Muscle of back (tissue), 13 donors: ENCODE measurements at places on chromosomes 11 and 22. TPM values are rescaled to one million over a fixed set of nuclear protein-coding genes. Genes with fewer than 3 reads are reported as not detected.

DNA sequence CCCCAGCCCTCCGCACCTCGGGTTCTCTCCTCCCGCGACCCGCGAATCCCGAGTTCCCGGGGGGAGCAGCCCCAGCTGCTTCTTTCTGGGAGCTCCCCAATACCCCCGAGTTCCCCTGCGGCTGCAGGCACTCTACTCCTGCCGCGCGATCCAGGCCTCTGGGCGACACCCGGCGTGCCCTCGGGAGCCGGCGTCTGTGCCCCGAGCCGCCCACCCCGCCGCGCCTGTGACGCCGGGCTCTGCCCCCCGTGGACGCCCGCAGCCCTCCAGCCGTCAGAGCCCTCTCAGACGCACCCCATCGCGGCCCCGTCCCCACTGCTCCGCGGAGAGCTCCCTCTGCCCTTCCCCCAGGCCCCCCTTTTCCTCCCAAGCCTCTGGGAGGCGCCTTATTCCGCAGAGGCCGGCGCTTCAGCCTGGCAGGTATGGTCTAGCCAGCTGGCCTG is 422 bp downstream of the GLB1L2 start:
- DNase-seq, result no peak

DNA sequence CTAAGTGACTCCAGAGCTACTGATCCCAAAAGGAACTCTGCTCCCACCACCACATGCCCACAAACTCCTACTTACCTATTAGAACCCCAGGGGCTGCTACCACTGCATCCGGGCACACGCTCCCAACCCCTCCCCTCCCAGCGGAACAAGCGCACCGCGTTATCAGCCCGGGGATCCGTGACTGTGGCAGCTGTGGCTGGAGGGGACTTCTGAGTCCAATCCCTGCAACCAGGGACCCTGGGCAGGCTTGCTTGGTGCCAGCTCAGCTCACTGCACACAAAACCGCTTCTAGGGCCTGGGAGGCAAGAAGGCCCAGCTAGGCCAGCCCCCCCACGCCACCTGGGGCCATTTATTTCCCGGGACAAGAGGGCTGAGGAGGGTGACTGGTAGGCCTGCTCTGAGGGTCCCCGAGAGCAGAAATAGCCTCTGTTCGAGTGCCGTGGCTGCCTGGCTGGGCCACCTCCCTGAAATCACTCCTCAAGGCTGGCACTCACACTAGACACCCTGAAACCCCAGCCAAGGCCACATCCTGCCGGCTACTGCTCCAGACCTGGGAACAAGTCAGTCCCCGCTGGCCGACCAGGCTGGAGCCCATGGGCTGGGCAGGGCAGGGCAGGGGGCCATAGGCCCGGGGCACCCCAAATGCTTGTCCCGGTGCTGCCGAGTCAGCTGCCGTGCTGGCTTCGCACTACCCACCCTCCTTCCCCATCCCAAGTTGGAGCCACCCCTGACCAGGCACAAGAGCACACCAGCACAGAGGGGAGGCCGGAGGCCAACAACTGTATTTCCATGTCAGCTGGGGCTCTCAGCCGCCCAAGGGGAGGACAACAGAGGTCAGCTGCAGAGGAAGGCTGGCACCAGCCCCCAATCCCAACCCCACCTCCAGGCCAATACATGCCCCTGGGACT is 1.9 kb upstream of the IFITM10 start:
- DNase-seq, result no peak

DNA sequence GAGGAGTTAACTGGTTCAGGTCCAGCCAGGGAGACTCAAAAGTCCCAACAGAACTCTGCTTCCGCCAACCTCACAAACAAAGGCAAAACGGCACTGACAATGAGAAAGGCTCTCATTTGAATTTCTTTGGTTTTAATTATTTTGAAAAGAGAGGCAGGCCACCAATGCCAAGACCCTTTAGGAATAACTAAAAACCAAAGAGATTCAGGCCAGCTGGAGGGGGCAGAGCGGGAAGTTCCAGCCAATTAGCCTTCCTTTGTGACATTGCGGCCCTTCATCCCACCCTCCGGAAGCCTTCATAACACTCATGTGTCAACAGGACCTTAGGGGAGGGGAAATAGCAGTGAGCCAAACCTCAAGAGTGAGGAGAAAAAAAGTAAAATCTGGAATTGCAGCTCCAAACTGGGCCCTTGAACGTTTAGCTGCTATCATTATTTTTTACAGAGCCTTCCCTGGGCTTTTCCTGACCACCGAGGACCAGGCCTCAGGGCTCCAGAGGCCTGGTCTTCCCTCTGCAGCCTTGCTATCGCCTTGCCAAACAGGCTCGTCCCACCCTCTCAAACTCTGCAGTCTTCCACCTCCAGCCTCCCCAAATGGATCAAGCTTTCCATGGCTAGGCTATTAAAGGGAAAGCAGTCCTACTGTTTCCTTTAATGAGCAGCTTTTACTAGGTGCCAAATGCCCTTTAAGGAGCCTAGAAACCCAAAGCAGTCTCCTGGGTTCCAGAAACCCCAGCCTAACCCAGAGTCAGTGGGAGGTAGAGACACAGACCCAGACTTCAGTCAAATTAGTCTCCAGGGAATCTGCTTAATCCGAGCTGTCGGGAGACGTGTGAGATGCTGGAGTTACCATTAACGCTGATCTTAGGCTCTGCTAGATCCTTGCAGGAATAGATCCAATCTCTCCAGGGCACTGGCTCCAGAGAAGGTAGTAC is 114.2 kb downstream of the CCDC34 start:
- DNase-seq, result peak; percentile 52

DNA sequence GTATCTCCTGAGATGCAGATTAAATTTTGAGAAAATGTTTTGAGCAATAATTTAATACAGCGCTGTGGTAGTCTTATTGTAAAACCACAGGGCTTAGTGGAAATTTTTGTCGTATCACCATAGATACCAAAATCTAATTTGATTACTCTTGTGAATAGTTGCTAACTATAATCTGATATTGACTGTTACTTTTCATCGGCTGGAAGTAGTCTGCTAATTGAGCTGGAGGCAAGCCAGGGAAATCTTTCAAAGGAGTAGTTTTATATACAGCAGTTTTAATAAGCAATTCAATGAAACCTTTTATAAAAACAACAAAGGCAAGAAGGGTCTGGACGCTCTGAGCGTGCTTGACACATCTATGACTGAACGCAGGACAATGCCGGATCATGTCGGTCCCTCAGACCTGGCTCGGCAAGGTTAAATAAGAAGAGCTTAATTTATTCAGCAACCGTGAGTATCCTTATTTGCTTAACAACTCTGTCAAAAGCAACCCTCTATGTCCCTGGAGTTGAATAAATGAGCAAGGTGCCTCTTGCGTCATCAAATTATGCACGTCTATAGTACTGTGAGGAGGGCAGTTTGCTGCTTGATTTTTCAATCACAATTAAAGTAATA is 121.2 kb downstream of the NCAM1 start:
- no peak for DNase-seq

- no peak for DNase-seq
Measured at GRCh38 chr11:55707029-55707428, 45.0 kb downstream of the OR4C6 start.

- DNase-seq, result no peak
Measured at GRCh38 chr11:36155770-36156160, 133.5 kb downstream of the COMMD9 start.

- peak; percentile 43 for DNase-seq
Measured at GRCh38 chr11:27398400-27398770, 35.4 kb upstream of the CCDC34 start.

IGSF9B gene
- 11.5 TPM for polyA plus RNA-seq

APOBEC3C gene
- polyA plus RNA-seq, result 7.2 TPM
